CD4-positive, alpha-beta T cell (primary cell): ENCODE measurements at places on chromosomes 7 and 10. TPM values are rescaled to one million over a fixed set of nuclear protein-coding genes. Genes with fewer than 3 reads are reported as not detected.

DNA sequence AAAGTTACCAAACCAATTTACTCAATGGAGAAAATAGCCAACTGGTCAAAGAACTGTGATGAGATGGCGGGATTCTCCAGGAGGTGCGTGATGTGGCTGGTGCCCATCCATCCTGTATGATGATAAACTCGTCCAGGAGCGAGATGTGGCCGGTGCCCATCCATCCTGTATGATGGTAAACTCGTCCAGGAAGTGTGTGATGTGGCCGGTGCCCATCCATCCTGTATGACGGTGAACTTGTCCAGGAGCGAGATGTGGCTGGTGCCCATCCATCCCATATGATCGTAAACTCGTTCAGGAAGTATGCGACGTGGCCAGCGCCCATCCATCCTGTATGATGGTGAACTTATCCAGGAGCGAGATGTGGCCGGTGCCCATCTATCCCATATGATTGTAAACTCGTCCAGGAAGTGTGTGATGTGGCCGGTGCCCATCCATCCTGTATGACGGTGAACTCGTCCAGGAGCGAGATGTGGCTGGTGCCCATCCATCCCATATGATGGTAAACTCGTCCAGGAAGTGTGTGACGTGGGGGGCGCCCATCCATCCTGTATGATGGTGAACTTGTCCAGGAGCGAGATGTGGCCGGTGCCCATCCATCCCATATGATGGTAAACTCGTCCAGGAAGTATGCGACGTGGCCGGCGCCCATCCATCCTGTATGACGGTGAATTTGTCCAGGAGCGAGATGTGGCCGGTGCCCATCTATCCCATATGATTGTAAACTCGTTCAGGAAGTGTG, 496.2 kb downstream of the DNAJB6 start:
- peaks cover 7% of the 10 kb centered on the region for H3K4me1 ChIP-seq
- H3K27me3 ChIP-seq = no peaks in the 10 kb centered on the region
- DNase-seq = no peak
- no peaks in the 10 kb centered on the region for H3K36me3 ChIP-seq

DNA sequence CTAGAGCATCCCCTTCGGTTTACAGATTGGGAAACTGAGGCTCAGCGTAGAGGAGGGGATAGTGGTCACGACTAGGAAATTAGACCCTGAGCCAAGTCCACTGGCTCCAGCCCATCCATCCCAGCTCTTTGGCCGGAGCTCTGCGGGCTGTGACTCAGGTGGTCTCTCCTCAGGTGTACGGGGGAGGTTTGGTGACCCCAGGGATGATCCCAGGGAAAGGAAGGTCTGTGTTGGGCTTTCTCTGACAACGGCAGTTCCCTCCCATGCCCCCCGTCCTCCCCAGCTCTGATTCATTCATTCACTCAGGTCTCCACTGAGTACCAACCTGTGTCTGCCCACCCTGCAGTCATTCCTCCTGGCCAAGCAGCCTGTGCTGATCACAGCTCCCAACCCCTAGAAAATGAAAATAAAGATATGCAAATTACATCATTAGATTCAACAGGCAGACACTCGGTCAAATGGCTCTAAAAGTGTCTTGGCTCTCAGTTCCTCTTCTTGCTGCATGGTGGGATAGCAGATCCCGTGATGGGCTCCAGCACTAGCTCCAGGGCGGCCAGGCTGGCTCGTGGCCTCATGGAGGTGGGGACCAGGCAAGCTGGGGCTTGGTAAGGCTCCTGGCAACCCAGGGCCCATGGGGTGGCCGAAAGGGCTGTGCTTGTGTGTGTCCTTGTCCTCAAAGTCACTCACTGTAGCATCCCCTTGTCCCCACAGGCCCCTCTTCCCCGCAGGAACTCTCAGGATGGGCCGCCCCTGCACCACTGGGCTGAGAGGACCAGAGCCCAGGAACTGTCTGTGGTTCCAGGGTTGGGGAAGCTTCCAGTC, 37.8 kb downstream of the CLRN3 start:
- no peak overlapping the region for H3K27ac ChIP-seq
- no peak for DNase-seq
- no peaks in the 10 kb centered on the region for H3K36me3 ChIP-seq
- H3K27me3 ChIP-seq = no peaks in the 10 kb centered on the region
- no peak overlapping the region for H3K4me3 ChIP-seq

GRCh38 chr10:30476511-30477155, 42.6 kb downstream of the MAP3K8 start:
- H3K4me1 ChIP-seq = no peaks in the 10 kb centered on the region
- H3K27ac ChIP-seq = no peak overlapping the region
- H3K4me3 ChIP-seq = no peak overlapping the region

Gene NKX2-3
- total RNA-seq = not detected

Gene TAS2R4
- total RNA-seq = 0.16 TPM

Gene TCERG1L
- not detected for total RNA-seq

Gene DKK1
- not detected for total RNA-seq

GRCh38 chr10:84185526-84186175, 8.7 kb upstream of the CDHR1 start:
- H3K4me3 ChIP-seq = no peak overlapping the region
- no peak for DNase-seq
- H3K27me3 ChIP-seq = no peaks in the 10 kb centered on the region
- H3K4me1 ChIP-seq = peaks cover 5% of the 10 kb centered on the region
- H3K36me3 ChIP-seq = no peaks in the 10 kb centered on the region
- no peak overlapping the region for H3K27ac ChIP-seq

Gene SFTPA2
- total RNA-seq = not detected

DNA sequence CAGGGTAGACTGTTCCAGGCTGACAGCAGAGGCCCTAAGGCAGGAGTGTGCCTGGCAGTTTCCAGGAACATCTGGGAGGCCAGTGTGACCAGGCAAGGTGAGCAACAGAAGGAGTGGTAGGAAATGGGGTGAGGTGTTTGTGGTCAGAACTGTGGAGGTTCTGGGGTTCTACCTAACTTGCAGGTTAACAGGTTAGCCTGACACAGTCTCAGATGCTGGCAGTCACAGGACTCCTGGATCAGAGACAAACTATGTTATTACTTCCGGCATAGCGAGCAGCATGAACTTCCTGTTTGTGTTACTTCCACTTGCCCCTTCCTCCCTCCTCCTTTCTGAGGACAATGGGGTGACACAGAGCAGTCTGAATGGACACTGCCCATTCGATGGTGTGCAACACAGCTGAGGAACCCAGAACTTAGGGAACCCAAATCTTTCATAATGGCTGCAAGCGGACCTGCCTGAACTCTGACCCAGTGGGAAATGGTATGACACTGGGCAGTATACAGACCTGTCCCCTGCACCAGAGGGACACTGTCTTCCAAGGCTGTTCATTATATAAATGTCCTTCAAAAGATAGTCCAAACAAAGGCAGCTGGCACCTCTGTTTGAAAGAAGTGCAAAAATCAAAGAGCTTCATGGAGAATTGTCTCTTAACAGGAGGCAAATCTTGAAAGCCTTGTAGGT, 3.9 kb upstream of the SAR1A start:
- no peaks in the 10 kb centered on the region for H3K36me3 ChIP-seq
- peak; percentile 12 for DNase-seq
- no peaks in the 10 kb centered on the region for H3K27me3 ChIP-seq
- H3K4me1 ChIP-seq = peaks cover 32% of the 10 kb centered on the region

Gene CPA2
- total RNA-seq = not detected

- H3K4me3 ChIP-seq = no peak overlapping the region
- no peaks in the 10 kb centered on the region for H3K27me3 ChIP-seq
- DNase-seq = no peak
- no peaks in the 10 kb centered on the region for H3K4me1 ChIP-seq
- H3K27ac ChIP-seq = no peak overlapping the region
Observed at GRCh38 chr7:102080434-102081243, 206.0 kb upstream of the SH2B2 start.

GRCh38 chr7:106070567-106071254, 41.4 kb downstream of the SYPL1 start:
- H3K27ac ChIP-seq = peak overlapping the region; percentile 79
- H3K4me3 ChIP-seq = peak overlapping the region; percentile 44
- H3K36me3 ChIP-seq = no peaks in the 10 kb centered on the region

GRCh38 chr10:75736889-75737579, 305.6 kb downstream of the LRMDA start:
- H3K27ac ChIP-seq = no peak overlapping the region
- H3K4me1 ChIP-seq = no peaks in the 10 kb centered on the region
- DNase-seq = no peak
- no peaks in the 10 kb centered on the region for H3K36me3 ChIP-seq

DNA sequence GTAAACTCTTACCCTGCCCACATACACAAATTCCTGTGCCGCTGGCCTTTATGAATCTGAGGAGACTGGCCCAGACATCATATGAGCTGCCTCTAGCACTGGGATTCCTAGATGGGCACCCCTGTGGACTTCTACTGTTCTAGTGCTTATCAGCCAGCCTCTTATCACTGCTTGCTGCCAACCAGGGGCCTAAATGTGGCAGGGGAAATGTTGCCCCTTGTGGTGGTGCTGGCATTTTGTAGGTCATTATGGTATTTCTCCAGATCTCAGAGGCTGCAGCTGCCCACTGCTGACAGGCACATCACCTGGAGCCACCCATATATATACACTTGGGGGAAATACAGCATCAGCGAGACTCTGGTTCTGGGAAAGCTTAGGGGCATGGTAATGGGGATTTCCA, 5.4 kb downstream of the SFR1 start:
- H3K4me3 ChIP-seq = no peak overlapping the region
- DNase-seq = no peak
- H3K4me1 ChIP-seq = peaks cover 1% of the 10 kb centered on the region
- H3K27me3 ChIP-seq = no peaks in the 10 kb centered on the region

GRCh38 chr10:132942101-132943057, at the start of gene CFAP46:
TSS of gene CFAP46 (minus strand) at chr10:132942570. CDS start at chr10:132942484, 86 bp downstream.
- no peak for DNase-seq
- H3K27ac ChIP-seq = no peak within 1 kb of the TSS
- H3K4me1 ChIP-seq = peaks cover 8% of the 10 kb centered on the region
- H3K36me3 ChIP-seq = no peaks in the 10 kb centered on the region
- peak within 1 kb of the TSS; percentile 5 for H3K4me3 ChIP-seq
- H3K27me3 ChIP-seq = peaks cover 38% of the 10 kb centered on the region

GRCh38 chr7:98755138-98755898, 114.5 kb downstream of the TMEM130 start:
- no peak for DNase-seq
- no peaks in the 10 kb centered on the region for H3K36me3 ChIP-seq
- no peak overlapping the region for H3K27ac ChIP-seq
- H3K27me3 ChIP-seq = peaks cover 4% of the 10 kb centered on the region
- H3K4me3 ChIP-seq = no peak overlapping the region

DNA sequence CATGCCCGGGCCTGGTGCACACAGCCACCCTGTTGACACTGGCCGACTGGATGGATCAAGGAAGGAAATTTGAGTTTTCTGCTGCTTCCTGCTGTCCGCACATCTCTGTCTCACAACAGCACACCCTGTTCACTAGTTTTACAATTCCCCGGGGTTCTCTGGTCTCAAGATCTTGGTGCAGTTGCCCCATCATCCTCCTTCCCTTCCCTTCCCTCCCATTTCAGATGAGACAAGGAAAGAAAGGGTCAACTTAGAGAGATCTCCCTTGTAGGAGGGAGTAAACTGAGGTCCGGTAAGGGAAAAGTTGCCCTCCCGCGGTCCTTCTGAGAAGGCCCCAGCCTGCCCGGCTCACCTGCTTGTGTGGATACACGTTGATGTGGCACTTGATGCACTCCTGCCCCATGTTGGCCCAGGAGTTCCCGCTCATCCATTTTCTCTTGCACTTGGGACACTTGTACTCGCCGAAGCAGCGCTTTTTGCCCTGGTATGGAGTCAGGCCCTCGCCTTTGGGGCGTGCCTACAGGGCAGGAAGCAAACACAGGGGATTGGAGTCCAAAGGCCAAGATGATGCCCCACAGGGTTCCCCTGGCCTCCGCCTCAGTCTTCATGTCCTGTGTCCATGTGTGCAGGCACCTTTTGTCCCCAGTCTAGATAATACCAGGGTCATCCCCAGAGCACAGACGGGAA, 46.8 kb downstream of the PPIF start:
- H3K4me3 ChIP-seq = no peak overlapping the region
- no peak overlapping the region for H3K27ac ChIP-seq
- no peaks in the 10 kb centered on the region for H3K27me3 ChIP-seq
- no peak for DNase-seq
- no peaks in the 10 kb centered on the region for H3K4me1 ChIP-seq
- H3K36me3 ChIP-seq = no peaks in the 10 kb centered on the region
